ENCODE measurements at places on chromosomes 2 and 18.

- DNase-seq: no peak
These were observed 27.5 kb downstream of the MALT1 start for GRCh38 chr18:58698701-58699193.

DNA sequence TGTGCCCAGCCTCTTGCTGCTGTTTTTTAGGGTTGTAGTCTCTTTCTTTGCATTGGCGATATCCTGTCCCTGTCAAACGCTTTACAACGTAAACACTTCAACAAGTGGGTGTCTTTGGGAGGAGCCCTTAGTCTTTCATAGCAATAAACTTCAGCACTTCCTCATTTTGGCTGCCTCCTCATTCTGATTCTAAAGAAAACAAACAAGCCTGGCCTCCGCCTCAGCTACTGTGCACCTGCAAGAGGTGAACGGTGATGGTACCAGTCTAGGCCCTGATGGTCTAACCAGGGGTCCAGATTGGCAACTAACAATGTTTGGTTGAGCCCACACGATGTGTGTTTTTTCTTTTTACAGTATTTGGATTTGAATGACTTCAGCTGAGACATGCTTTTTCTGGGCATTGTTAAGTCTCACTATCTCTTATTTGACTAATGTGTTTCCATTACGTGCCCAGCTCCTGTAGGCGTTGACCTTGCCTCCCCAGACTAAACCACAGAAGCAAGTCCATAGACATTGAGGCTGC lies 53.2 kb upstream of the CUL3 start:
- no peak for DNase-seq

DNA sequence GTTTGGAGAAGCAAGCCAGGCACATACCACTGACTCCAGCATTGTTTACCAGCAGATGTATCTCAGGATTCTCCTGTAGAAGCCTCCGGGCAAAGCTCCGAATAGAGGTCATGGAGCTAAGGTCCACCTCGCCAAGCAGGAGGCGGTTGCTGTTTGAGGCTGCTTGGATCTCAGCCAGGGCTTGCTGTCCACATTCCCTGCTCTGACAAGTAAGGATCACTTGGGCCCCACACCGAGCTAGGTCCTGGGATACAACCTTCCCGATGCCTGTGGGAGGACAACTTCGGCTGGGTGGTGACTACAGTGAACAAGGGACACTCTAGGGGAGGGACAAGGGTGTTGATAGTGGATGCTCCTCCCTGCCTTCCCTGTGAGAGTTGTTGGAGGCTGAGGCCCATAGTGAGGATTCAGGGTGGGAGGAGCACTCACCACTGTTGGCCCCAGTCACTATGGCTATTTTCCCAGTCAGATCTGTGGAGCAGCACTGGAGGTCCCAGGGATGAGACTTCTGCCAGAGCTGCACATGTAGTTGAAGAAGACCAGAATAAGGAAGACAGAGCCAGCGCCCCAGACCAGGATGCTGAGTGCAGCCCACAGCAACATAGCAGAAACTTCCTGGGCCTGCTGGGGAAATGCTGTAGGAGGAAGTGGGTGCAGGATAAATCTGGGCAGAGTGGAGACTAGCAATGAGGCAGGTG lies 8.3 kb downstream of the C2orf81 start:
- DNase-seq: no peak

DNA sequence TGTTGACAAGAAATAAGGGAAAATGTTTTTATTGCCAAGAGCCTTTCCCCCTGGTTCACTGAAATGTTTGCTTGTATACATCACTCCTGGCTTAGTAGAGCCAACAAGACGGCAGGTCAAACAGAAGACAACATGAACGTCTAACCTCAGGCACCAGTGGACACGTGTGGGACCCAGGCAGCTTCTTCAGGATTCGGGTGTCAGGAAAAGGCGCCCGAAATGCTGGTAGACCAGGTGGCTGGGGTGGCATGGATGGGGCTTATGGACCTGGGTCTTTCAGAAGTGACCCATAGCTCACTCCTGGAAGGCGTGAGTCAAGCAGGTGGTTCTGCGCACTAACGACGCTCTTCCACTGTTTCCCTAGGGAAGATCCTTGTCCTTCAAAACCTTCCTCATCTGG lies 23.3 kb upstream of the NFATC1 start:
- no peak for DNase-seq

DNA sequence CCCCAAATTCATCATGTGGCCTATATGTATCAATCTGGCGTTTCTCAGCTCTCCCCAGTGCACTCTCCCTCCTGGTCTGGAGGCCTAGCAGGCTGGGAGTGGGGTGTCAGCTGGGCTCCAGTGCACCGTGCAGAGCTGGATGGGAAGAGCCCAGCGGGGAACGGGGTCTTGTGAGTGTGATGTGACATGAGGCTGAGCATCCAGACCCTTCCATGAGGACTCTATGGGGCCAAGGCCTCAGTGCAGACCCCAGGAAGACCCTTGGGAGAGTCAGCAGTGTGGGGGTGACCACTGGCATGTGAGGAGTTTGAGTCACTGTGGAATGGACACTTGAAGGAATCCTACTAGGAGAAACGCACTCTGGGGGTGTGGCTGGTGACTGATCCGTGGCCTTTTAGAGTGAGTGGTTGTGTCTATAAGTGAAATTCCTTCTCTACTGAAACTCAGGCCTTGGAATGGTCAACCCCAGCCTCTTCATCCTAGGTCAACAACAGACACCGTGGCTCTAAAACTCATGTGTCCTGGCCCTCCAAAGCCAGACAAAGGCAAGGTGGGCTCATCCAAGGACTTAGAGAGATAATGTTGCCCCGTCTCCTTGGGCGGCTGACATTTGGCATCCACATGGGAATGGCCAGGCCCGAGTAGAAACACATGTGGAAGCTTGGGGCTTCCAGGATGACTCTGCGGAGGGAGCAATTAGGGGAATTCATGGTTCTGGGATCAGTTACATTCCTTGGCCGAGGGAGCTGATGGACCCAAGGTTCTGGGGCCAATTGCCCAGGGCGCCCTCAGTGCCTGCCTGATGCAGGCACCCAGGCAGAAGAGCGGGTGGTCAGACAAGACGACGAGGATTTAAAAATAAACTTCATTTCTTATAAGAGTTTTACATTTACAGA lies 156.0 kb upstream of the TWIST2 start:
- no peak for DNase-seq

DNA sequence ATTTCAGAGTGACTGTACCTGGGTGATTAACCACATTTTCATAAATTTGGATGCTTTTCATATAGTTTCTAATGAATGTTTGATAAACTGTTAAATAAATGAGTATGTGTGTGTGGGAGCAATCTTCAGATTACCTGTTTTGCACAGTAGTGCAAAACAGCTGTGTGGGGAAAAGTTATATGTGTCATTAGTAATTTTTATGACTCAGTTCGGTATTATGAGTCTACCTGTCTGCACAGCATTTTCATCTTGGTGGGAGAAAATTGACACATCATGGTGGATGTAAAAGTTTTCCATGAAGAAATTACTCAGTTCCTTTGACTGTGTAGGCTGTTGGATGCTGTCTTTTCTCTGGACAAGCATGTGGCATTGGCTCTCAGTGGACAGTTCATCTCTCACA lies 43.8 kb downstream of the LTBP1 start:
- no peak for DNase-seq

Data from CMK (cell line).